OCI-M1 (cell line): ENCODE measurements at places on chromosomes 1 and 21.

- no peak for DNase-seq
These were observed 39.2 kb upstream of the COL18A1 start for GRCh38 chr21:45365608-45366241.

DNA sequence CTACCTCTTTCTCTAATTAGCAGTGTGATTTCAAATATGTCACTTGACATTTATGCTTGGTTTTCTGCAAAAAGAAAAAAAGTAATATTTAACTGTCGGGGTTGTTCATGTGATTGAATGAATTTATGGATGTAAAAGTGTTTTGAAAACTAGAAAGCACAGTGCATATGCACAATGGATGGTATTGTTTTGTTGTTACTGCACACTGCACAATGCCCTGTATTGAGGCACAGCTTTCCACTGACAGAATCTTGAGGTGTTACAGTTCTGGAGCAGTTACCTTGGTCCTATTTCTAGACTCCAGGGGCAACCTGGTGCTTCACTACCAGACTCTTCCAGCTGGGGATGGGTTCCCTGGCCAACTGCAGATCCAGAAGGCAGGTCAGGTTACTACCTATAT lies 116.8 kb upstream of the L1TD1 start:
- no peak for DNase-seq

- DNase-seq: no peak
These were observed 161.2 kb upstream of the C1orf87 start for GRCh38 chr1:60234776-60235175.

- DNase-seq: no peak
These were observed 148.7 kb downstream of the RUNX1 start for GRCh38 chr21:34900376-34900775.

- no peak for DNase-seq
These were observed 108.8 kb upstream of the ARTN start for GRCh38 chr1:43824795-43825194.

DNA sequence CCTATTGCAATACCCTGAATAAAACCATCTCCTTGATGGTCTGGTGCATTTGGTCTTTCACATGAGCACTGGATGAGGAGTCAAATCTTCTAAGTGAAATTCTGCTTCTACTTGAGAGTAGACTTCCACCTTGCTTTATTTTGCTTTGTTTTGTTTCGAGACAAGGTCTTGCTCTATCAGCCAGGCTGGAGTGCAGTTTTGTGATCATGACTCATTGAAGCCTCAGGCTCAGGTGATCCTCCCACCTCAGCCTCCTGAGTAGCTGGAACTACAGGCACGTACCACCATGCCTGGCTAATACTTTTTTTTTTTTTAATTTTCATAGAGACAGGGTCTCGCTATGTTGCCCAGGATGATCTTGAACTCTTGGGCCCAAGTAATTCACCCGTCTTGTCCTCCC lies 65.8 kb upstream of the F3 start:
- DNase-seq: no peak

DNA sequence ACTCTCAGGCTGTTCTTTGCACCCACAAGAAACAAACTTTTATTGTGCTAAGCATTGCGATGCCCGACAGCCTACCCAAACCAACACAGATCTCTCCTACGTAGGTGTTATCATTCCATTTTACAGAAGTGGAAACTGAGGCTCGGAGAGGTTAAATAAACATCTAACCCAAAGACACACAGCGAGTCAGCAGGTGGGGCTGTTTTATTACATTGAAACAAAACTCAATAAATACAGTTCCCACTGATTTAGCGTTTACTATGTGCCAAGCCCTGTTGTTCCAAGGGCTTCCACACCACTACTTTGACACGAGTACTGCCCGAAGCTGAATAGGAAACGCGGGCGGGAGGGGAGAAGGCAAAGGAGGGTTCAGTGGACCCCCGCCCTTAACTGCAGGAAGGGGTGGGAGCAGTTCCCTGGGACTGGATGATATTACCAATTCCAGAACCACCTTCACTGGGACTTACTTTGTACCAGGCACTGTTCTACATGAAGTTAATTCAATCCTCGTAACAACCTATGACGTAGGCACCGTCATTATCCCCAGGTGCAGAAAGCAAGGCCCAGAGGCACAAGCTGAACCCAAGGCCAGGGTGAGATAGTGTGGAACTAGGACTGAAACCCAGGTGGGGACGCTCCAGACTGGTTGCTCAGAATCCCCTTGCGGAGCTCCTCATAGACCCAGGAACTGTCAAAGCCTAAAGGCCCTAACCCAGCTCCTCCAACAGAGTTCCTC lies 19.3 kb upstream of the ALDH4A1 start:
- peak; percentile 8 for DNase-seq

GRCh38 chr21:38861989-38862683 lies 56.4 kb downstream of the ETS2 start:
- no peak for DNase-seq

DNA sequence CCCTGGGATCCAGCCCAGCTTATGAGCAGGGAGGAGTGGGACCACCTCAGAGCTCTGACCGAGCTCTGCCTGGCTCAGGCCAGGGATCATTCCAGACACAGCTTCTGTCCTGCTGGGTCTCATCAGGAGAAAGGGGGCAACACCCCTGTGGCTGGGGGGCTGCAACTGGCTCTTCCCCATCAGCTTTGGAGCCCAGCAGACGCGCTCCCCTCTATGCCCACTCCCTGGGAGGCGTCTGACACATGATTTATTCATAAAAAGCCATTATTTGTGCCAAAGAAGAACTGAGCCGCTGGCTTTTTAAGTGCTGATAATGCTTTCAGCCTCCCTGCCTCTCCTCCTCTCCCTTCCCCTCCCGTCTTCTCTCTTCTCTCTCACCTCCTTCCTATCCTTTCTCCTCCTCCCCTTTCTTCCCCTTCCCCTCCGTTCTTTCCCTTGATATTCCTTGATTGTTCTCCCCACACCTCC lies 25.0 kb downstream of the FOXO6 start:
- DNase-seq: no peak
